ENCODE measurements at places on chromosomes 3 and 15. TPM values are rescaled to one million over a fixed set of nuclear protein-coding genes. Genes with fewer than 3 reads are reported as not detected.

The CX3CR1 gene
- 3.9 TPM for polyA plus RNA-seq

The WDR73 gene
- 14.2 TPM for polyA plus RNA-seq

The TMEM45A gene
- polyA plus RNA-seq: 14.7 TPM

The NDN gene
- 220 TPM for polyA plus RNA-seq

The CRELD1 gene
- polyA plus RNA-seq: 27.9 TPM

The TTLL13 gene
- polyA plus RNA-seq: 0.36 TPM

The COL6A6 gene
- polyA plus RNA-seq: 97.7 TPM

The PDCD6IP gene
- 99.9 TPM for polyA plus RNA-seq

The TRPM1 gene
- polyA plus RNA-seq: 0.37 TPM

The C3orf70 gene
- 5.2 TPM for polyA plus RNA-seq

The NR2E3 gene
- polyA plus RNA-seq: 7.8 TPM

The KCTD6 gene
- 14.4 TPM for polyA plus RNA-seq

The KLF13 gene
- 39.3 TPM for polyA plus RNA-seq

The NEIL1 gene
- 5.9 TPM for polyA plus RNA-seq

The RAP2B gene
- polyA plus RNA-seq: 7.9 TPM

The CDCP1 gene
- 0.31 TPM for polyA plus RNA-seq

The TKT gene
- 40.3 TPM for polyA plus RNA-seq

The PLD1 gene
- polyA plus RNA-seq: 15.7 TPM

The BNC1 gene
- polyA plus RNA-seq: 3.0 TPM

Measured in muscle of leg (tissue), 16 donors.